ENCODE measurements at places on chromosomes 5 and 9.

- no peak for DNase-seq
Measured at GRCh38 chr9:136412962-136413361, 2.5 kb downstream of the PMPCA start.

GRCh38 chr5:143036146-143036927 lies 266.2 kb downstream of the ARHGAP26 start:
- DNase-seq = peak; percentile 63

DNA sequence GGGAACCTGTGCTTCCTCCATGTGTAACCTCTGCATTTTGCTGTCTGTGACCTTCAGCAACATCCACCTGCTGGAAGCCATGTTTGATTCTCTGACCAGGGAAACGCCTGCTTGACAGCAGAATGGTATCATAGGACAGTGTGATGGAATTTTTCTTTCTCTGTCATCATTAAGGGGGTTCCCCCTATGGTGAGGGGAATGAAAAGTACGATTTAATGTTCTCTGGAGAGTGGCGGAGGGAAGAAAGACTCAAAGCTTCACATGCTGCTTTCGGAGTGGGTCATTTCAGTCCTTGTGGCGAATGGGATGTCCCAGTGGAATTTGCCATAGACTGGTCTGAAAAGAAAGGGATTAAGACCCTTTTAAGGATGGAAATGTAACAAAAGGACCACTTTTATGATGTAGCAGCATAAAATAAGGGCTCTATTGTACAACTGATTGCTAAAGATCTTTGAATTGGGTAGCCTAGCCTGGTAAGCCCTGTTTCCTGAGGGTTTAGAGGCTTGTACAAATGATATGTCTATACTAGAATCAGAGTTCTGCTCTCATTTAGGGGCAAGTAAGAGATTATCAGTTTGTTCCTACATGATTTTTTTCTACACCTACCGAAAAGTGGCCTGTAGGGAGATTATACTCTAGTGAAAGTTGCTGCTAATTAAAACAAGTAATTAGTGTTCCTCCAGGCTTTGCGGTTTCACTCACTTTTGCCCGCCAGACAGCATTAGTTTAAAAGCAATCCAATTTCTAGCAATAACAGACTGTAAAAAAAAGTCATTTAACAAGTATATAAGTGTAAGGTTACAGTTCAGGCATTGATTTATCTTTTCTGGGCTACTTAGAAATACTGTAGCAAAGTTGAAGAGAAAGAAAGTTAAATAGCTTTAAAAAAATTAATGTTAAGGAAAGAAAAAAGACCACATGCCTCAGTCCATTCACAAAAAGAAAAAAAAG lies 904.5 kb downstream of the NR2F1-AS1 start:
- no peak for DNase-seq

DNA sequence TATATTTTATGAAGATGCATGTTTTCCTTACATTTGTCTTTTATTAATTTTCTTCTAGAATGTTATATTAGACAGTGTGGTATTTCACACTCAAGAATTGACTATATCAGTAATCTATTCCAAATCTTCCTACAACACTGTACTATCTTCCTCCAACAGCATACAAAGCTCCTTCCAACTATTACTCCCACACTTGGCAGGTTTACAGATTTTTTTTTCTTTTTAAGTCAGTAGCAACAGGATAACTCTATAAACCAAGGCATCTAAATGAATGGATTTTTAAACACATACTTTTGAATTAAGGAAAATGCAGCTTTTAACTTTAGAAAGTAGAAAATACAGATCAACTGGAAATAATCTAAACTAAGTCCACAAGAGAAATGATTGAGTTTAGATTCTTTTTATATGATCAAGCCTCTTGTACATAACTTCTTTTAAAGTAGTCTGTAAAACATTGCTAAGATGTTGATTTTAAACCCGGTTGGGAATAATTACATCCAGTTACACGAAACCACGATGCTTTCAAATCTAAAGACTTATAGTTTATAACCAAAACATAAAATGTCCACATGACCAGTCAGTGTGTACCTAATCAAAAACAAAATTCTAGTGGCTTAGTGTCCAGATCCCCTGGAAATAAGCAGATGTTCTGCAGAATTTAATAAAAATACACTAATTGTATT lies 281.6 kb downstream of the ADAMTS6 start:
- no peak for DNase-seq

DNA sequence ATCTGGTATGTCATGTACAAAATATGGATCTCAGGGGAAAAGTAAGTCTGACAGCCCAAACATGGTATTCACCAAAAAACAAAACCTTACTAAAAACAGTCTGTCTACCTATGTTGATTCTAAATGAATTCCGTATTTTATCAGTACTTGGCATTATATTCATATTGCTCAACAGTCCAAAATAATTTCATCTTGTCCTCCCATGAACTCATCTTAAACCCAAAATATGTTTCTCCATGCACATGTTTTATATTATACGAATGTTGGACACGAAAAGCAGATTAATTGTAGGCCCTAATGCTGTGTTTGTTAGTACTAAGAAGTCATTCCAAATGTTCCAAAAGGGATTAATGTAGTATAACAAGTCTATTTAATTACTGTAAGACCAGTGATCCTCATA lies 20.1 kb downstream of the NFIB start:
- DNase-seq = no peak

GRCh38 chr9:114690308-114690707 lies 8.3 kb upstream of the TEX48 start:
- no peak for DNase-seq

GRCh38 chr5:113450929-113451328 lies 16.1 kb upstream of the TSSK1B start:
- no peak for DNase-seq

DNA sequence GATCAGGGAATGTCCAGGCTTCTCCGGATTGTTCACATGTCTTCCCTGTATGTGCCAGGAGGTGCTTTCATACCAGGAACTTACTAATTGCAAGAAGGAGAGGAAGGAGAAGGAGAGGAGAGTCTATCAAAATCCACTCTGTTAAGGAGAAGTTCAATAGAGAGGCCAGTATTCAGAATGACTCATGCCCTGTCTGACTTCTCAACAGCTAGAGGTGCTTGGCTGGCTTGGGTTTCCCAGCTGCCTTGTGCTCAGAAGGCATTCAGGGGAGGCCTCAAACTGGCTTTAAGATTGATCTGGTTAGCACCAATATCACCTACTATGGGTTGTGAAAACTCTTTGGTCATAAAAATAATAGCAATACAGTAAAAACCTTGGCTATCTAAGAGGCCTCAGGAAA lies 167.9 kb upstream of the GLRA1 start:
- peak; percentile 1 for DNase-seq

GRCh38 chr9:3698531-3698930 lies 172.7 kb upstream of the RFX3 start:
- DNase-seq = no peak

DNA sequence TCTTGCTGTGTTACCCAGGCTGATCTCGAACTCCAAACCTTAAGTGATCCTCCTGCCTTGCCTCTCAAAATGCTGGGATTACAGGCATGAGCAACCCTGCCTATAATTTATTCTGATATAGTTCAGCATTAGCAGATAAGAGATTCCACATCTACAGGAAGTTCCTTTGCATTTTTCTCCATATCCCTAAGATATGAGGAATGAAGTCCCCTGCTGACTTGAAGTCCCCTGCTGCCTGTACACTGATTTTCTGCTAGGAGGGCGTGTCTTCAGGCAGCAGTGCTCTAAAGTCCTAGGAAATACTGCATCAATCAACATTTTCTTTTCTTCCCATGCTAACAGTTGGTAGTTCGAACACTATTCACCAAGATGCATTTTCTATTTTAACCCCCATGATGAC lies 105.8 kb downstream of the ARHGAP26 start:
- DNase-seq = no peak

- DNase-seq = no peak
Measured at GRCh38 chr9:110357505-110357904, 19.8 kb upstream of the TXNDC8 start.

GRCh38 chr5:6734243-6734700 lies 21.0 kb downstream of the TENT4A start:
- DNase-seq = no peak

DNA sequence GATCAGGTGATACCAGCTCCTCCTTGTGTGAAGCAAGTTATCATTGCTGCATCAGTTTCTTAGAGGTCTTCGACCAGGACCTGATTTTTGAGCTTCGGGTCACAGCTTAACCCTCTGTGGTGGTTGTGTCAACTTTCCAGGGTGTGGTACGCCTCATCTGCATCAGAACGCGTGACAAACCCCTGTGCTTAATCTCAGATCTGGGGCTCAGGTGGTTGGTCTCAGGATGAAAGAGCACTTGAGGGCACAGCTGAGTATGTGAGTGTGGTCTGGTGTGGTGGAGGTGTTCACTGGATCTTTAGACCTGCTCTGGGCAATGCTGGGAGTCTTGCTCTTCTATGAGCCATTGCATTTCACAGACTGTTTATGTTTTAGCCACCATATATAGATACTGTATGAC lies 64.1 kb downstream of the OSTF1 start:
- DNase-seq = no peak

DNA sequence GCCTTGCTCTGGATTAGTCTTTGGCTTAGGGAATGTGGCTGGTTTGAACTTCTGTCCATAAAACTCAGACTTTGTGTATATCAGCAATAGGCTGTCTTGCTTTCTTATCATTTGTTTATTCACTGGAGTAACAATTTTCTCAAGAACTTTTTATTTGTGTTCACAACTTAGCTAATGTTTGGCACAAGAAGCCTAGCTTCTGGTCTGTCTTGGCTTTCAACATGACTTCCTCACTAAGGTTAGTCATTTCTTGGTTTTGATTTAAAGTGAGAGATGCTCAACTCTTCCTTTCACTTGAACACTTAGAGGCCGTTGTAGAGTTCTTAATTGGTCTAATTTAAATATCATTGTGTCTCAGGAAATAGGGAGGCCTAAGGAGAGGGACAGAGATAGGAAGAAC lies 4.9 kb downstream of the FBXO38 start:
- no peak for DNase-seq

GRCh38 chr9:124797343-124798103 lies 20.6 kb downstream of the OLFML2A start:
- DNase-seq = no peak
